ENCODE measurements at places on chromosomes 3 and 15. TPM values are rescaled to one million over a fixed set of nuclear protein-coding genes. Genes with fewer than 3 reads are reported as not detected.

SOX2 gene
- total RNA-seq = 0.74 TPM

STRIT1 gene
- total RNA-seq = not detected

CDHR4 gene
- 0.44 TPM for total RNA-seq

PHLDB2 gene
- 15.6 TPM for total RNA-seq

LEO1 gene
- 47.2 TPM for total RNA-seq

AADACL2 gene
- not detected for total RNA-seq
